ENCODE measurements at places on chromosomes 12 and 14.

- no peak for DNase-seq
These were observed 84.1 kb upstream of the SLC38A2 start for GRCh38 chr12:46456356-46457334.

DNA sequence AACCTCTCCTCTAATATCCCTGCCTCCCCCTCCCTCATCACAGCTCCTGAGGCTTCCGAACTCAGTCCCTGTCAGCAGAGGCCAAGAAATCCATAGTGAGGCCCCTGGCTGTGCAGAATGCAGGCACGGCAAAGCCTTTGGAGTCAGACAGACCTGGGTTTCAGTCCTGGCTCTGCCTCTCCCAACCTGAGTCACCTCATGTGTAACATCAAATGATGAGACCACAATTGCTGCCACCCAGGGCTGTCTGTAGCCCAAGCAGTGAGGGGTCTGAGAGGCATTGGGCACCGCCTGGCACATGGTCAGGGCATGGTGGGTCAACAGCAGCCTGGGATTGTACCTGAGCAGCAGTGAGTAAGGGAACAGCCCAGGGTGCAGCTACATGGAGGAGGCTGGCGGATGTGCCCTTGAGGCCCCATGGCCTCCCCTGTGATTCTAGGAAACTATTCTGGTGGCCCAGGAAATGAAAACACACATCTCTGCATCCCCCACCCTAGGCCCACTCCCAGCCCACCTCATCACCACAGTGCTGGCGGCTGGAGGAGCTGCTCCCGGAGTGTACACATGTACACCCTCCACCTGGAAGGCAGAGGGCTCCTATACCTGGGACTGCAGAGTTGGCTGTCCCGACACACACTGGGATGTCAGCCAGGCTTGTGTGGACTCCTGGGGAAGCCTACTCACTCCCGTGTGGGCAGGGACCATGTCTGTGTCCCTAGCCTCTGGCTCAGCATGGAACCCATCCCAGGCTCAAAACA, 7.7 kb downstream of the ANKRD33 start:
- no peak for DNase-seq

- no peak for DNase-seq
These were observed 9.0 kb downstream of the CHPT1 start for GRCh38 chr12:101706403-101706802.

GRCh38 chr12:98868076-98868475, 223.0 kb downstream of the APAF1 start:
- no peak for DNase-seq

GRCh38 chr12:57148469-57149244, 1.2 kb upstream of the LRP1-AS start:
- DNase-seq = no peak

DNA sequence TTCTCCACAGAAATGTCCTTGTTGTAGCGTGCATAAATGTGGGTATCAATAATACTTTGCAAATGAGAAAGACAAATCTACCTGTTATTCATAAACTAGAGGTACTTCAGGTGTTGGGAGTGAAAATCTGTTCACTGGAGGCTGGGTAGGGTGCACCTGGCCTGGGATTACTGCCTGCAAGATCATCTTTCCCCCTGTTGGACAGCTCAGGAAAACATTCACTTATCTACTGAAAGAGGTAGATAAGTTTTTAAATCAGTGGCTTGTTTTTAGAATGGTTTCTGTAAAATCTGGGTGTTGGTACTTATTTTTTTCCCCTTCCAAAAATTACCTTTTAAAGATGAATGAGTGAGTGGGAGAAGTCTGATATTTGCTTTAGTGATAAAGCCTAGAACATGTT, 95.6 kb downstream of the DIP2B start:
- no peak for DNase-seq

DNA sequence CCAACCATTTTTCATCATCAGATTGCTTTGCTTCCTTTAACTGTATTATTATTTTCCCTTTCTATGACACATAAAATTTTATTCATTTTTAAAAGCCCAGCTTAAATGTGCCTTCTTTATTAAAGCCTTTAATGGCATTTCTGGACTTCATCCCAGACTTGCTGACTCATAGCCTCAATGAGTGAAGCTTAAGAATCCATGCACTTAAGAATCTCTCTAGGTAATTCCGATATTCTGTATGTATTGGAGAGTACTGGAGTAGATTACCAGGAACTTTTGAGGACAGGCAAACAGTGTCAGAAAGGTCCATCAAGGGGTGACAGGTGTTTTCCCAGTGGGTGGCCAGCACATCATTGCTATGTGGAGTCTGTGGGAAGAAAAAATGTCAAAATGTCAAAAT, 107.9 kb downstream of the PTPRQ start:
- DNase-seq = no peak

DNA sequence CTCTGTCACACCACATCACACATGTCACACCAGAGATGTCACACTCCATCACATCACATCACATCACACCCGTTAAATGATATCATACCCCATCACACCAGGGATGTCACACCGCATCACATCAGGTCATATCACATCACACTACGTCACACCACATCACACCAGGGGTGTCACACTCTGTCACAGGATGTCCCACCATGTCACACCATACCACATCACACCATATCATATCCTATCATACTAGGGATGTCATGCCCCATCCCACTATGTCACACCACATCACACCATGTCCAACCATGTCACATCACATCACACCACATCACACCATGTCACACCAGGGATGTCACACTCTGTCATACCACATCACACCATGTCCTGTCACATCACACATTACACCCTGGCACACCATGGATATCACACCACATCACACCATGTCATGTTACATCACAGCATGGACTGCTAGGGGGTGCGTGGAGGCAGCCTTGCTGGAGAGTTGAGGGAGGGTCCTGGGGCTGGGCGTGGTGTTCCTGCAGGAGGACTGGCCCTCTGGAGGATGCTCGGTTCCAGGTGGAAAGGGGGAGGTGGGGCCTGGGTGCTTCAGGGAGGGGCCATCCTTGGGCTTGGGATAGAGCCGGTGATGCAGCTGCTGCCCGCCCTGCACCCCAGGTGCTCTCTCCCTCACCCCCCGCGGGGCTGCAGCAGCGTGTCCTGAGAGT, 134.6 kb downstream of the TMEM121 start:
- no peak for DNase-seq

- DNase-seq = no peak
These were observed 821.1 kb upstream of the FLRT2 start for GRCh38 chr14:84708865-84709264.

- DNase-seq = no peak
These were observed 36.2 kb downstream of the CMAS start for GRCh38 chr12:22082190-22082701.

DNA sequence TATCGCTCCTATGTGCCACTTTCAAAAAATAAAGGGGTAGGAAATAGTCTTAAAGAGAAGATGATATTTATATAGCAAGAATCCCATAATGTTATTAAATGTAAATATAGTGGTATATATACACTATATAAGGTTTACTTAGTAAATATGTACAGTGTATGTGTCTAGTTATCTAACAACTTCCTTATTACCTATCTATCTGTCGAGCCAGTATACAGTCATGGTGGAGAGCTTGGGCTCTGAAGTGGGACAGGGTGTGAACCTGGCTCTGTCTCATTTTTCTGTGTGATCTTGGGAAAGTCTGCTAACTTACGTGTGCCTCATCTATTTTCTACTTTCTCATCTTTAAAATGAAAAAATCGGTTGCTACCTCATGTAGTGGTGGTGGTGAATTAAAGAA, 62.8 kb upstream of the SINHCAF start:
- no peak for DNase-seq
